ENCODE measurements at places on chromosomes 7 and 10.

- DNase-seq: no peak
These were observed 19.9 kb downstream of the ANKRD22 start for GRCh38 chr10:88831709-88832108.

DNA sequence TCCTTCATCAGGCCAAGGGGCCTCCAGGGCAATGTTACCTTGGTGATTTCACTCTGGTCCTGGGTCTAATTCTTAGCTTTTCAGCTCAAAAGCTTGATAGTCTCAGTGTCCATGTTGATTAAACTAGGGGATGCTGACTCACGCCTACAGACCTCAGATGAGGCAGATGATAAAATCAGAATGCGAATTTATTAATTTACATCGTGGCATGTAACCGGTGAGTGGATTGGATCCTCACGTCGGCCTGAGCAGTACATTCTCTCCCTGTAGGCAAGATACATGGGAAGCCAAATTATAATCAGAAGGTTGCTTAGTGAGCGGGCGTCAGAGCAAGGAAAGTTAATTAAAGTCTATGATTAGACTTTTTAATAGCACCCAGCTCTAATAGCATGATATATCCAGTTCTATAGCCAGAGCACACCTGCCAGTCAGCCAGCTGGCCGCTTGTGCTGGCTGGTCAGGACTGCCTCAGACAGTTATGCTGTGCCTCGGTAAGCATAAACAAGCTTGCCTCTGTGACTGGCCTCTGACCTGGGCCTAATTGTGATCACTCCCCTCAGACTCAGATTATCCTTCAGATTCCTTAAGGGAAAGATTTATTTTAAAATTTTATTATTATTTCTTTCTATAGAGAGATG lies 20.2 kb upstream of the CPA5 start:
- DNase-seq: no peak

GRCh38 chr7:134873253-134873652 lies 93.8 kb downstream of the CALD1 start:
- no peak for DNase-seq

GRCh38 chr7:145431834-145432233 lies 596.0 kb upstream of the TPK1 start:
- DNase-seq: no peak

DNA sequence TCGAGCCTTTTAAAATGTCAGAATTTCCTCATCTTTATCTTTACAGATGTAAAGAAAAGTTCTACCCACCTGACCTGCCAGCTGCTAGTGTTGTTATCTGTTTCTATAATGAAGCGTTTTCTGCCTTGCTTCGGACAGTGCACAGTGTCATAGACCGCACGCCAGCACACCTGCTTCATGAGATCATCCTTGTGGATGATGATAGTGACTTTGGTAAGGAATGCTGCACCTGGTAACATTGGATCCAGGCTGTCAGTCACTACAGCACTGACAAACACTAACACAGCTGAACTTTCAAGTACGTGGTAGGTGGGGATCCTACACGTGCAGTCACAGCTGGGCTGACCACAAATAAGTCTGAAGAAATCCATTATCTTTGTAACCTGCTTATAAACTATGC lies 77.6 kb downstream of the GALNT11 start:
- DNase-seq: no peak

GRCh38 chr7:15168489-15168888 lies 265.9 kb upstream of the DGKB start:
- DNase-seq: no peak

DNA sequence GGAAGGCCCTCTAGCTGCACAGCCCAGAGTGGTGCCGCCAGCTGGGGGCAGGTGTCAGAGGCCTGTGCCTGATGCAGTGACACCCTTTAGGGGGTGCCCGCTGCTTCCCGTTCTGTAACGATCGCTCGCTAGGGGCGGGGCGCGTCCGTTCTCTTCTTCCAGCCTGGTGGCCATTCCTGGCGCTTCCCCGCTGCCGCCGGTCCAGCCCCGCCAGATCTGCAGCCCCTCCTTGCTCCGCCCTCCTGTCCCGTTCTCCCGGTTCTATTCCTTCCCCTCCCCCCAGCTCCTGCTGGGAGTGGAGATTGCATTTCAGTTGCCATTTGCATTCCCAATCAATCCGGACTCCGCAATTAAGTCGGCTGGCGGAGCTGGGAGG lies 39.2 kb downstream of the AGAP3 start:
- DNase-seq: no peak

DNA sequence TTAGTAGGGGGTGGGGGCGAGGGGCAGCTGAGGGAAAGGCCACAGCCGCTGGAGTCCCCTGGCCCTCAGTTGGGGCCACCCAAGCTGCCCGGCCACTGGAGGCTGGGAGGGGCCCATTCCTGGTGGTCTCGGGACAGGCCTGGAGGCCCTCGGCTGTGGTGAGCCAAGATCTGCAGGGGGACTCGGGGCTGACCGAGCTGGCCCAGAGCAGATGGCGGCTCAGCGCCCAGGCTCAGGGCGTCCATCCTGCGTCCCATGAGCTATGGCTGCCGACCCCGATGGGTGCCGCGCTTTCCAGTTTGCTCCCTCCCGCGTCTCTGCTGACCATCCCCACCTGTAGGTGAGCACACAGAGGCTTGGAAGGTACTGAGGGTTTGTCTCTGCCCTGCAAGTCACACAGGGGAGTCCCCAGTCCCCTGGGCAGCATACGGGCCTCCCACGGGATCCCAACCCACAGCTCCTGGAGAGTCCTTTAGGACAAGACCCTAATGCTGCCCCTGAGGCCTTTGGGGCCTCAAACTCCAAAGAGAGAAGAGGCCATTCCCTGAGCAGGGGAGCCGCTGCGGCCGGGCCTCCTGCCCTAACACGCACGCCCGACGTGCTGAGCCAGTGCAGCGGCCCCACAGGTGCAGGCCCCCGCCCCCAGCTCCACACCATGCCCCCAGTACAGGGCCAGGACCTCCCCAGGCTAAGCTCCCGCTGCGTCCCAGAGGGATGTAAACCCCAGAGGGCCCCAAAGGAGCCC lies 107.2 kb downstream of the MICALL2 start:
- DNase-seq: no peak

- no peak for DNase-seq
These were observed 6.1 kb upstream of the PTPN12 start for GRCh38 chr7:77531038-77531437.

GRCh38 chr7:54858008-54858692 lies 99.1 kb upstream of the SEC61G start:
- no peak for DNase-seq

DNA sequence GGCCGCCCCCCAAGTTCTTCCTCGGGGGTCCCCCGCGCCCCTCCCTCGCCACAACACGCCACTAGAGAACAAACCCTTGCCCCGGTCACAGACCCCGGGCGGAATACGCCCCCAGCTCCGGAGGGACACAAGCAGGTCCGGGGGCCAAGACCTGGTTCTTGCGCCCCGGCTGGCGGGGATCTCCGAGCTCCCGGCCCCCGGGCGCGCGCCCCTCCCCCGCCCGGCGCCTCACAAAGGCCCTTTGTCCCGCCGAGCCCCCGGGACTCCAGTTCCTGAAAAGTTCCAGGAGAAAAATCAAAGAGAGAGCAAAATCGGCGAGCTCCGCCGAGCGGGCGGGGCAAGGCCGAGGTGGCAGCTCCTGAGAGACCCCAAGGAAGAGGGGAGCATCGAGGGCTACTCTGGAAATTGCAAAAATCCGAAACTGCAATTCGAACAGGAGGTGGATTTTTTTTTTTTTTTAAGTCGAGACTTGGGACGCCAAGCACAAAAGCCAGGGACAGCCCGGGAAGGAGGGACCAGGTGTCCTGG lies 4.0 kb downstream of the TNRC18 start:
- DNase-seq: no peak

GRCh38 chr7:77753173-77753572 lies 45.1 kb downstream of the TMEM60 start:
- no peak for DNase-seq

- no peak for DNase-seq
These were observed 76.2 kb downstream of the VIPR2 start for GRCh38 chr7:159068488-159068811.

- no peak for DNase-seq
These were observed 60.0 kb upstream of the PDLIM1 start for GRCh38 chr10:95350830-95351228.

DNA sequence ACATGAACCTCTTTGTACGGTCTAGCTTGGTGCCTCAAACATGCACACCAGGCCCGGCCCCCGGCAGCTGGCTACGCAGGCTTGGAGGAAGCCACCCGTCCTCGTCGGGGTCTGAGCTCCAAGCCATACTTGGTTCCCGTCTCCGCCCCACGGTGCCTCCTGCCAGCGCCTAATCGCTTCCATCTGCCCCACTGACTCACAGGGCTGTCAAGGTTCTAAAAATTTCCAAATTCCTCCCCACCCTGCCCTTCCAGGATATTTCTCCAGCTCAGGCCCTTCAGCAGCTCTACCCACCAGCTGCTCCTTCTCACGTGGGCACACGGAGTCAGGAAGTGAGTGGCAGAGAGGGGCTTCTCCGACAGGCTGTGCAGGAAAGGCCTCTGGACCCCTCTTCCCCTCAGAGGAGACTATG lies 38.8 kb downstream of the TMEM270 start:
- DNase-seq: no peak

DNA sequence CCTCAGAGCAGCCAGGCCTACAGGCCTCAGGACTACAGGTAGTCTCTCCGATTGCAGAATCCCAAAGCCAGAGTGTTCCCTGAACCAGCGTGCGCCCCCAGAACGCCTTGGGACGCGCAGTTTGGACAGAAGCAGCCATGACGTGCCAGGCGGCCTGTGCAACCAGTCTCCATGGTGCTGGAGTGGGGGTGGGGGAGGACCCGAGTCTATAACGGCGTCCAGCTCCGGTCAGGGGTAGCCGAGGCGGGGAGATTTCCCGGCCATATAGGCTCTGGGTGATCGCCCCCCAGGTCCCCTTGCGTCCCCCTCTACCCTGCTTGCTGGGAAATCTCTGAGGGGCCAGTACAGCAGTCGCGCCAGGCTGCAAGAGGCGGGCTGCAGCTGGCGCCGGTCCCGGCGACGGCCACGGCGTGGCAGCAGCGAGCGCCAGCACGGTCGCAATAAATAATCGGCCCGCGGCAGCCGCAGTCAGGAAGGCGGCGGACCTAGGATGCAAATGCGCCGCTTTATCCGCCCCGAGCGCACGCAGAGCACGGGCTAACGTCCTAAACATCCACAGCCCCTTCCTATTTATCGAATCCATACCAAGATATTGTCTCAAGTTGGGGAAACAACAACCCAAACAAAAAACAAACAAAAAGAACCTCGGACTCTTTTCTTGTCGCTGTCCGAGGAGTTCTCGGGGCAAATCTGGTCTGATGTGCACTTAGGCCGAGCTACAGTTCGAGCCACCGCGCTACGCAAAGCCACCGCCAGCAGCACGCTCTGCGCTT lies 1.6 kb downstream of the HOXA3 start:
- DNase-seq: no peak

DNA sequence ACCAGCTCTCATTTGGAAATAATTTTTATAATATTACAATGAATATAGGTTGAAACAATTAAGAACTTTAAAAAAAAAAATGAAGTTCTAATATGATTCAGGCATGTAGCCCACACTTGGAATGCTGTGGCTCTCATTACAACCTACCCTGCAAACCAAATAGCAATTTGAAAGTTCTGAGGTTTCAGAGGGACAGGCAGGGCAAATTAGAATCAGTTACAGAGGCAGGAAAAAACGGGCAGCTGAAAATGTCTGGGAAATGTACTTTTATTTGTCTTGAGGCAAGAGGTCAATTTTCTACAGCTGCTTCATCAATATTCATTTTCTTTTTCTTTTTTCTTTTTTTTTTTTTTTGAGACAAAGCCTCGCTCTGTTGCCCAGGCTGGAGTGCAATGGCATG lies 95.3 kb downstream of the PIP4K2A start:
- DNase-seq: no peak

DNA sequence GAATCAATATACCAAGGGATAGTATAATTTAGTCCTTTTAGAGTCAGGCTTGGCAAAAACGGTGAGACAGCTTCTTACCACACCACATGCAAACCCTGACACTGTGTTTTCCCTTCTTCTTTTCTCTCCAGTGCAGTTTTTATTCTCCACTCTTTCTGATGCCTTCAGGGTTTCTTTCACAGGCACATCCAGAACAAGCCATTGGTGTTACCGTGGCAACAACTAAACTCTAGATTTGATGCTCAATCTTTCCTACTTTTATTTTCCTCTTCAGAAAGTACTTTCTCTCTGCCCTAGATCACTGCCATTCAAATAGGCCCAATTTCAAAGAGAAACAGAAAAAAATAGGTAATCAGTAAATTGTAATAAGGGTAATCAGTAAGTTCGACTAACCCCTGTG lies 469.8 kb upstream of the POT1 start:
- DNase-seq: no peak

DNA sequence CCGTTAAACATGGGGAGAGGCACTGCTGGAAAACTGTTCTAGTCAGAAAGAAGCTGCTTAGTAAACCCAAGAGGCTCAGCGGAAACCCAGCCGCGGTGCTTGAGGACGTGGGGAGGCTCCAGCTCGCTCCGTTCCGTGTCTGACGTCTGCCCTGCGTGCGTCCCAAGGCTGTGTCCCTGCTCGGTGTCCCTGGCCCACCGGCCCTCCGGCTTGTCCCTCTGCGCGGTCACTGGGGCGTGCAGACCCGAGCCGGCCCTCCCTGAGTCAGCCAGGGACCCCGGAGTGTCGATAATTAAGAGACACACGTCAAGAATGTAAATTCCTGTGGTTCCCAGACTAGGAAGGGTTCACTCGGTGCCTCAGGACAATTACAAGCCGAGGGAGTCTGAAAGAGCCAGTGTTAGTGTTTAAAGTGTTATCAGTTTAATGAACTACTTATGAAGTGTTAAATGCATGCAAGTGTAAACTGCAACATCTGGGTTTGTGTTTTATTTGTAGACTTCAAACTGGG lies 98.9 kb downstream of the WDR11 start:
- DNase-seq: no peak

- no peak for DNase-seq
These were observed 293.4 kb upstream of the C7orf33 start for GRCh38 chr7:148296994-148297644.

DNA sequence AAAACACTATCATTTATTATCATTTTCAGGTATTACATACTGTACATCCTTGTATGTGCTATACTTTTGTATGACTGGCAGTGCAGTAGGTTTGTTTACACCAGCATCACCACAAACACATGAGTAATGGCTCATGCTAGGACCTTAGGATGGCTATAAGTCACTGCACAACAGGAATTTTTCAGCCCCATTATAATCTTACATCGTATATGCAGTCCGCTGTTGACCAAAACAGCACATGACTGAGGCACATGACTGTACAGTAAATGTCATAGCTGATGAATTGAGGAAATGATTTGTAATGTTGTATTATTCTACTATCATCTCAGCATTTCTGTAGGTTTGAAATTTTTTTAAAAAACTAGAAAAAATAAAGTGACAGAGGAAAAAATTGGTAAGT lies 38.6 kb downstream of the BPGM start:
- DNase-seq: no peak

DNA sequence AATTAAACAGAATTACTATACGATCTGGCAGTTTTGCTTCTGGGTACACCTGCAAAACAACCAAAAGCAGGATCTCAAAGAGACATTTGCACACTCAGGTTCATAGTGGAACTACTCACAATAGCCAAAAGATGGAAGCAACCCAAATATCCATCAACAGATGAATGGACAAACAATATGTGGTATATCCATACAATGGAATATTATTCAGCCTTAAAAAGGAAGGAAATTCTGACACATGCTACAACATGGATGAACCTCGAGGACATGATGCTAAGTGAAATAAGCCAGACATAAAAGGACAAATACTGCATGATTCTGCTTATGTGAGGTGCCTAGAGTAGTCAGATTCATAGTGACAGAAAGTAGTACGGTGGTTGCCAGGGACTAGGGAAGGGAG lies 330.7 kb downstream of the PLXNA4 start:
- DNase-seq: no peak
